ENCODE measurements at places on chromosomes 7 and 10. TPM values are rescaled to one million over a fixed set of nuclear protein-coding genes. Genes with fewer than 3 reads are reported as not detected.

DNA sequence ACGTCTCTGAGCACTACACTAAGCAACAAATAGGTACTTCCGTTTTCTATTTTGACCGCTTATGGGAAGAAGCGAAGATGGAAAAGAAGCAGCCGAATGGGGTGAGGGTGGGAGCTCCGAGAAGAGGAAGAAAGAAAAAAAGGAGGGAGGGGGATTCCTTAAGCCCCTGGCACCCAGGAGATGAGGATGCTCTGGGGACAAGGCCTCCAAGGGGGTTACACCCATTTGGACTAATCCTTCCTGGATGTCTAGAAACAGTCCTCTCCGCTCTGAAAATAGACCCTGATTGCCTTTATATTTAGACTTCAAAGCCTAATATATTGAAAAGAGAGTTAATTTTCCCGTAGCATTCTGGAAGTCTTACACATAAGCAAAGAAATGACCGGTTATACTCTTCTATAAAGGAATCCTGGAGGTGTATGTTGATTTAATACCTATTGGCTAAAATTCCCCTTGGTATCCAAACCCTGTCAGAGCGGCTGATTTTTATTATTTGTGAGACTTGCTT is 676 bp upstream of the HTR7 start:
- DNase-seq: no peak

GRCh38 chr7:118214051-118214832 is 10.3 kb upstream of the ANKRD7 start:
- peak; percentile 88 for DNase-seq

DNA sequence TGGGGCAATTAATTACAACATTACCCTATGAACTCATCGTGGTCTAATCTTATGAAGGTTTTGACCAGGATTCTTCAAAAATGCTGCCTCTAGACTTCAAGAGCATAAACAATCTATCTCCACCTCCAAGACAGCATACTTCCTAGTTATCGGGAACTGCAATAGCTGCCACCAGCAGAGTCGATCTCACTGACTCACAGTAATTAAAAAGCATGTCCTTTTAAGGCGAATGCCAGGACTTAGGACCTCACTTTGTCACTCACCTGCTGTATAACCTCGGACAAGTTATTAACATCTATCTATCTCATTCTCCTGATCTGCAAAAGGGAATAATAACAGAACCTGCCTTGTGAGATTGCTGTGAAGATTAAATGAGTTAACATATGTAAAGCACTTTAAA is 666.0 kb upstream of the COBL start:
- no peak for DNase-seq

Gene CACNA2D1
- total RNA-seq: not detected

GRCh38 chr10:81898518-81898917 is 23.5 kb downstream of the NRG3 start:
- DNase-seq: no peak

Gene NEUROG3
- 0.21 TPM for total RNA-seq

- no peak for DNase-seq
Observed at GRCh38 chr10:97234400-97234799, 48.6 kb upstream of the SLIT1 start.

Gene HACD1
- total RNA-seq: 3.5 TPM

- DNase-seq: no peak
Observed at GRCh38 chr7:2635810-2636701, 4.3 kb downstream of the TTYH3 start.

- no peak for DNase-seq
Observed at GRCh38 chr7:140674356-140674800, 1.6 kb downstream of the ADCK2 start.

- DNase-seq: no peak
Observed at GRCh38 chr7:30303312-30304039, 19.1 kb downstream of the ZNRF2 start.

- no peak for DNase-seq
Observed at GRCh38 chr10:84521468-84521867, 193.1 kb downstream of the CCSER2 start.

GRCh38 chr7:33590916-33591315 is 314.4 kb upstream of the BMPER start:
- no peak for DNase-seq
